ENCODE measurements at places on chromosomes 2 and 18. TPM values are rescaled to one million over a fixed set of nuclear protein-coding genes. Genes with fewer than 3 reads are reported as not detected.

Gene FZD7
- total RNA-seq: 0.30 TPM

Gene COL6A3
- total RNA-seq: 2.6 TPM

DNA sequence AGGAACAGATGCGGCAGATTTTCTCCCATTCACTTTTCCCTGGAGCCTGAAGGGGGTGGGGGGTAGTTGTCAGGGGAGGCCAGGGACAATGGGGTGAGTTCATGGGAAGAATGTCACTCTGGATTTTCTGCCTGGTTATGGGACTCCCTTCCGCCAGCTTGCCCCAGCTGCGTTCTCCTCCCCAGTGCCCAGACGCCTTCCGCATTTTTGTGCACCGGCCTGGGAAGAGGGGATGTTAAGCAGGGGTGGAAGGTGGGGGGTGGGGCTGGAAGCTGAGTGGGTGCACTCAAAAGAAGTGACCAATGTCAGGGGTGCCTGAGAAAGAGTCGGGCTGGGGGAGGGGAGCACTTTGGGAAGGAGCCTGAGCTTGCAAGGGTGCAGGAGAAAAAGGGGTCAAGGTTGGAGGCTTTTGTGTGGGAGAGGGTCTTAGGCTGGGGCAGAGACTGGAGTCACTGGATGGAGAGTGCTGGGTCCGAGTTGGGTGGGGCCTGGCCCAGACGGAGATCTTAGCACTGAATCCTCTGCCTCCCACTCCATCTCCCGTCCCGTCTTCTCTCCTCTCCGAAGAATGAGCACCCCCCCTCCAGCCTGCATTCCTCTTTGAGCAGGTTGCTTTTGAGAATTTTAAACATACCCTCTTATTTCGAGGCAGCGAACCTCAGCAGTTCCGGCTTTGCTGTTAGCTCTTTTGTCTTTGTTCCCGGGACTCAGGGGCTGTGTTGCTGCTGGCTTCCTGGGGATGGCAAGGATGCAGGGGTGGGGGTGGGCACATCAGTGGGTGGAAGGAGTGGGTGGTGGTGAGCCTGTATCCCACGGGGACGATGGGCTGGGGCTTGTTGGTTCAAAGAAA, 2.7 kb downstream of the IGFBP2 start:
- DNase-seq: no peak

DNA sequence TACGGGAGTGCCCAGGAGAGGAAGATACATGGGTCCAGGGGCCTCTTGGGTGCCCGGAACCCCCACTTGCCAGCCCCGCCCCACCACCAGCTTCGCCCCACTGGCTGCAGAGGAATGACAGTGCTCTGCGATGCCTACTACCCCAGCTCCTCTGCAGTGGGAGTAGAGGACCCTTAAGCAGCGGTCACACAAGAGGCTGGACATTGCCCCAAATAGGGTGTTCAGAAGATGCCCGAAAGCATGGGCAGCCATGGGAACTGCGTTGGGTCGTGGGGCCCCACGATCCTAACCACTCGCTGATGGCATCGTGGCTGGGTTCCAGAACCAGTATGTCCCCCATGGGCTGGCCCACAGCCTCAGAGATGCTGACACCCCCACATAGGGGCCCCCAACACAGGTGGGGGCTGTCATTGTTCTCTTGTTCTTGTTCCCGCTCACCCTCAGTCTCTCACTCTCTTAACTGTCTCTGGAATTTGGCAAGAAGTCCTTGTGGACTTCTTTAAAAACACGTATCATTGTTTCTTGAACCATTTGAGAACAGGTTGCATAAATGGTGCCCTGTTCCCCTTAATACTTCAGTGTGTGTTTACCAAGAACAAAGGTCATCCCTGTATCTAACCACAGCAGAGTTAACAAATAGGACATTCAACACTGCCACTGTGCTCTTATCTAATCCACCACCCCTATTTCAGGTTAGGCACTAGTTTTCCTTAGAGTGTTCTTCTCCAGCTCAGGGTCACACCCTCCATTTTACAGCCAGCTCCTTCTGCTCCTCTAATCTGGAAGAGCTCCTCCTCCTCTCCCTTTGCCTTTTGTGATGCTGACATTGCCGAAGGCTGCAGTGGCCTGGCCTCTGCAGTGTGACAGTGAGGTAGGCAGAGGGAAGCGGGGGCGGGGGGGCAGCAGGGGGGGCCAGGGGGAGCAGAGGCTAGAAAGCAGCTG, 76.3 kb downstream of the STPG4 start:
- no peak for DNase-seq

GRCh38 chr18:12271376-12272235, 17.4 kb downstream of the CIDEA start:
- no peak for DNase-seq
